ENCODE measurements at places on chromosomes 7 and 10.

DNA sequence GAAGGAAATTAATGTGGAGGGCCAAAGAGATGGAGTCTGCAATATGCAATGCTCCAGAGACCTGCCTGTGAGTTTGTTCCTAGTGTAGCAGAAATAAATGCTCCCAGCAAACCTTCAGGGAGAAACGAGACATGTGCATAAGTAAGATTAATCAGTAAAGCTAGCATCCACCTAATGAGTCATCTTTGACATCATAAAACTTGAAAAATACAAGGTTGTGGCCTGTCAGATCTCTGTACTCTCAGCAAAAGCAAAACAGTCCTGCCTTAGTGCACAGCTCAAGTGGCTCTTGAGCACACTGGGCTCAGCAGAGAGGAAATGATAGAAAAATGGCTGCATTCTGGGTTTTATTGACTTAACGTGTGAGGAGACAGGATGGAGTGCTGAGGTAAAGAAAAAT, 32.5 kb upstream of the ERCC6 start:
- DNase-seq: no peak

GRCh38 chr7:12481722-12482121, 78.1 kb upstream of the VWDE start:
- no peak for DNase-seq

GRCh38 chr10:124802313-124802675, 675 bp downstream of the ABRAXAS2 start:
- DNase-seq: peak; percentile 12

- no peak for DNase-seq
These were observed 78.4 kb upstream of the CAMK2B start for GRCh38 chr7:44403775-44404174.

DNA sequence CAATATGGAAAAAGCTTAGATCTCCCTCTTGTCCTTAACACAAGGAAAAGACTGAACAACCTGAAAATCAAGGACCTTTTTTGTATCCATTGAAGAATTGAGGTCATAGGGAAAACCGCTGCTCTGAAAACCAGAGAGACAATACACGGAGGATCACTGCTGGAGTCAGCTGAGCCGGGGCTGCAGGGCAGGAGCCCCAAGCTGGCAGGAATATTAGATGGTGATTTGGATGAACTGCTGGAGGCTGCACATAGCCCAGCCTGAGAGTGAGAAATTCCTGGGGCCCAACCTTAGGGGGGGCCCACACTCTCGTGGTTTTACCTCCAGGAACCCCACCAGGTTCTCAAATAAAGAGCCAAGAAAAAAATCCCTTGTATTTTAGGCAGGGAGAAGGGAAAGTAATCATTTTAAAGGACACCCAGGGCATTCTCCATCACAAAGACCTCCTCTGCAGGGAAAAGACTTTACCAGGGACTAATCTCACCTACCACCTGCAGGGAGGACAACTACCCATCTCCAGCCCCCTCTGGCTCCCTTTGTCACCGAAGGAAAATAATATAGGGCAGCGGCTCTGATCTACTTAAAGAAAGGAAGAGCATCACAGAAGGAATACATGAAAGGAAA, 55.4 kb upstream of the RNF32 start:
- DNase-seq: no peak

DNA sequence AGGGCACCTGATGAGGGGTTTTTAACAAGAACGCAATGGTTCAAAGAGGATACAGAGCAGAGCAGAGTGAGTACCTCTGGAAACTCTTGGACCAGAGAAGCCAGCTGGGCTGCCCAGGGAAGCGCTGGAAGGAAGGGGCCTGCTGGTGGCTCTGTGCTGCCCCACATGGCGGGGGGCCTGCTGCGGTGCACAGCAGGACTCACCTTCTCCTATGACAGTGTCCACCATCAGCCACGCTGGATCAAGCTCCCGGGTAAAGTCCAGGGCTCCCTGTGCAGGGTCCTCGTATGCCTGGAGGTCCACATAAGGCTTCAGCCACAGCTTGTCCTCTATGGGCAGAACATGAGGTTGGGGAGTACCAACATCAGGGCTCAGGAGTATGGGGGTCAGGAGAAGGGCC, 12.5 kb downstream of the EPHA1 start:
- no peak for DNase-seq

GRCh38 chr10:116270771-116271592, 2.0 kb downstream of the GFRA1 start:
- no peak for DNase-seq

DNA sequence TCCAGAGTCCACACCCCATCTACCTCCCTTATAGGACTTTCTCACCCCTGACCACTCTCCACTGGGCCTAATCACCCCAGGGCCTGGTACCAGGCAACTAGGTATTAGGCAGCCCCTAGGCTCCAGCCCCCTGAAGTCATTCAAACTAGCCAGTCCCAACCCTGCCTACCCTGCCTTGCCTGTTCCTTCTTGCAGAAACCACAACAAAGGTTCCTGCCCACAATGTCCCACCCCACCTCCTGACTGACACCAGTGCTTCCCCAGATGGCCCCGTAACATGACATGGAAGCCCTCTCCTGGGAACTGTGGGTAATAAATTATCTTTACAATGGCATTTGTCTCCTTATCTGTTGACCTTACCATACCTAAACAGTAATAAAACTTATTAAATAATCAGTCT, 100.6 kb upstream of the PDE1C start:
- no peak for DNase-seq

- no peak for DNase-seq
These were observed 154.3 kb downstream of the ZNF365 start for GRCh38 chr10:62528441-62528840.

DNA sequence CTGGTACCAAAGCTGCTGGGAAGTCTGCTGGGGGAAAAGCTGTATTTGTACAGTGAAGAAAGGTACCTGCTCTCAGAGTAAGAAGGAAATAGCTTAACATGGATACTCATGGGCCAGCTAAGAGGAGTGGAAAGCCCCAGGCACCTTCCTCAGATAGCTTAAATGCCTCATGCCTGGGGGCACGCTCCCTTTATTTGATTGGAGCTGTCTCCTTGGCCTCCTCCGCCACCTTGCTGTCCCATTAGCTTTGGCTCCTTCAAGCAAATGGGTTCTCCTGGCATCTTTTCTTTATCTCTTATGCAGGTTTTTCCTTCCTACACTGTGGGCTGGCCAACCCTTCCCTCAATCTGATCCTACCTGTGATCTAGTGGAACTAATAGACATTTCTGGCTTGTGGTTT, 318.5 kb downstream of the SH2D4B start:
- DNase-seq: no peak

DNA sequence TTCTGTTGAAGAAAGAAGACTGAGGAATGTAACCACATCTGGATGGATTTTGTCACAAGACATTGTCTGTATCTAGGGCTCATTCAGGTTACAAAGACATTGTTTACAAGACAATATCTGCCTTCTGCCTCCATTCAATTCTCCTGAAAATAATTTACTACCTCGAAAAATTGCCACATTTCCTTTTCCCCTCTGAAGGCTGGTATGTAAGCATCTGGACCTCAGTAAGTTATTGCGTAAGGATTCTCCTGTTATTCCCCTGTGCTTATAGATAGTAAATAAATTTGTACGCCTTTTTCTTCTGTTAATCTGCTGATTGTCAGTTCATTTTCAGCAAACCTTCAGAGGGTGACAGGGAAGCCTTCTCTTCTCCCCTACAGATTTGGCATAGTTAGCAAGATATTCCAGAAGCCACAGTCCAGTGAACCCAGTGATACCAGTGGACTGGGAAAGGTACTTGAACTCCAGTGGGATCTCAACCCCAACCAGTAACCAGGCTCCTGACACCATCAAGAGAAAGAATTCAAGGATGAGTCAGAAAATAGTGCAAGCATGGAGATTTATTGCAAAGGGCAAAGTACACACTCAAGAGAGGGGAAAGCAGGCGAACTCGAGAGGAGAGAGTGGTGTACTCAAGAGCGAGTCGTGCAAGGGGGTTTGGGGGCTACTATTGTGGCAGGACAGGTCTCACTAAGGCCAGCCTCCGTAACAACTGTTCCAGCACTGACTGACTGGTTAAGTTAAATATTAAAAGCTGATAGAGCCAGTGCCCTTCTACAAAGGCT, 706.9 kb upstream of the GHITM start:
- no peak for DNase-seq

DNA sequence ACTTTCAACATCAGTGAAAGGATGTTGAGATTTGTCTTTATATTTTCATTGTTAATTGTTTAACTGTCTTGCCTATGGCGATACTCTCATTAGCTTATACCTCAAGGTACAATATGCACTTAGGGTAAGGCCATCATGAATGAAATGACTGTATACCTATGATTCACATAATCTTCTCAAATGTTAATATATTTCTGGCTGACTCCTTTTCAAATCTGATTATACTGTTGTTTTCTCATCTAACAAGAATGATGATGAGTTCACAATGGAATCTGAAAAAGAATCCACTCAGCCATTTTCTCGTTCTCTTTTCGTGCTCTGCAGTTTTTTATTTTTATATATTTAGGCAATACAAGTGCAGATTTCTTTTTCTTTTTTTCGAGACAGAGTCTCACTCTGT, 159.1 kb downstream of the ARHGAP12 start:
- DNase-seq: no peak

GRCh38 chr10:17905491-17905890, 46.2 kb upstream of the SLC39A12 start:
- no peak for DNase-seq

GRCh38 chr7:82838314-82838713, 324.4 kb downstream of the PCLO start:
- DNase-seq: no peak

- DNase-seq: no peak
These were observed 11.3 kb downstream of the MKI67 start for GRCh38 chr10:128114901-128115300.

DNA sequence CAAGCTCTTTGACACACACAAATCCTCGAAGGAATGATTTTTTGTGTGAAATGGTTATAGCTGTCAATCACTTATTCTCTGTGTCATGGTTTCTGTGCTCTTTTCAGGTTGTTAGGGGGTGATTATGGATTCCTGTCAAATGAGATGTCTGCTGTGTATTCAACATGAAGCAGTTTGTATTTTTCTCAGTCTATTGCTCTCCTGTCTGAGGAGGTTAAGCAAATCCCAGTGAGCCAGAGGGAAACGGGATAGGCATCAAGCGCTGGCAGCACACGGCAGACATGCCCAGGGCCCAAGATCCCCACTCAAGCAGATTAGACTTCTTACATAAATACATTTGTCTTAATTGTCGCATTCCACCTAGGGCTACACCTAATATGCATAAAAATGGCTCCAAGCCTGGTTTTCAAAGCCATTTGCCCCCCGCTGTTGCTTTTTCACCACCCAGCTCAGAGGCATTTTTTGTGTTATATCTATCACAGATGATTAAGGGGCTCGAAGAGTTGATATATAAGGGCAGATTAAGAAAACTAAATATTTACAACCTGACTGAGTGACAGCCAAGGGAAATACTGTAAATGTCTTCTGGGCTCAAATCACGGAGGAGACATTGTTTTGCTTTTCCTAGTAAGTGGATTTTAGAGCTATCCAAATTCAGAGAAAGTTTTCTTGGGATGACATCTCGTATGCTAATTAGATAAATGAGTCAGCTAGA, 192.7 kb upstream of the LRGUK start:
- no peak for DNase-seq

- no peak for DNase-seq
These were observed 40.0 kb downstream of the GARS1 start for GRCh38 chr7:30634634-30635201.

DNA sequence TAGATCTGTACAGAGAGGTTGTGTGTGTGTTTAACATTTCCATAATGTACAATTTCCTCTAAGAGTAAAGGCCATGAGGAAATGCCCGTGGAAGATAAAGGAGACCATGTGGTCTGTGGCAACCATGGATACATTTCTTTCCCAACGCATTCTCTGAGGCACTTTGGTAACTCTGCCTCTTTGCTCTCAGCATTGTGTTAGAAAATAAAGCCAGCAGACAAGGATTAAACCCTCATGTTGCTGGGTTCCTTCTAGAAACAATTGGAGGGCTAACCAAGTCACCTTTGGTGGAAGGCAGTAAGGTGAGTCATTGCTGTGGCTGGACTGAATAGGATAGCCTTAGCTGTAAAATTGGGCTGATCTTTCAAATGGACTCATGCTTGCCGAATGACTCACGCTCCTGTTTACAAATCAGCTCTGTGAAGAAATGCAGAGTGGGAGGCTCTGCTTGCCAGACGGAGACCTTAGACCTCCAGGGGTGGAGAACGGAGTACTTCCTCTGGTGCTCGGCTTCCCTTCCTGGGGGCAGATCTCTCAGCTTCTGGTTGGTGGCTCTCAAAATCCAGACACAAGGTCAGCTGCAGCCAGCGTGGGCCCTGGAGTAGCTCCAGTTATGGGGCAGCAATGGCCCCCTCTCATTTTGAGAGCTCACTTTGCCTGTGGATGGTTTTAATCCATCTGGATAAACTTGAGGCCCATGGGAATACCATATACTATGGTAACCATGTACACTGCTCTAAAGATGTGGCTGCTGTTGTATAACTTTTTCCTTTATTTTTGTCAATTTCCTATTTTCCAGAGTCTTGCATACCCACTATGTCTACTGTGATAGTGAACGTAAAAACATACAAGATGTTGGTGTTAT, 137.3 kb downstream of the TCF7L2 start:
- no peak for DNase-seq

DNA sequence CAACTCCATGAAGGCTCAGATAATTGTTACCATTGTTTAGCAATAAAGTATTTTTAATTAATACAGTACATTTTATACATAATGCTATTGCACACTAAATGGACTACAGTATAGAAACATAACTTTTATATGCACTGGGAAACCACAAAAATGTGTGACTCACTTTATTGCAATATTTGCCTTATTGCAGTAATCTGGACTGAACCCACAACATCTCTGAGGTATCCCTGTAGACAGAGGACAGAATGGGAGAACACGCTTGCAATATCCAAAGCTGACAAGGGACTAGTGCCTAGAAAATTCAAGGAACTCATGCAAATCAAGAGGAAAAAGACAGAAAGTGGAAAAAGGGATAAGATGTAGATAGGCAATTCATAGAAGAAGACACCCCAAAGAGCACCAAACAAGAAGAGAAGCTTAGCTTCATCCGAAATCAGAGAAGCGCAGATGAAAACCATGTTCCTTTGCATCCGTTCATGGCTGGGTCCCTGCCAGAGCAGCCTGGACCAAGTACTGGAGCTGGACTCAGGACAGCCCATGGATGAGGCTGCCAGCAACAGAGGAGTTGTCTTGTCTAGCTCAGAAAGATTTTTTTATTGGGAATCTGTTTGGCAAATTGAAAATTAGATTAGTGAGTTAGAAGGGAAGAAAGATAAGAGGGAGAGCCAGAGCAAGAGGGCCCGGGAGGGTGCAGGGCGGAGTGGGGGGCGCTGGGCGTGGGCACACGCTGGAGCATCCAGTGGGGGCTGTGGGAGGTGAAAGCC, 16.0 kb upstream of the GALNTL5 start:
- DNase-seq: no peak
